IMR-90 (cell line): ENCODE measurements at places on chromosomes 7 and 10.

- no peak overlapping the region for H3K27ac ChIP-seq
- H3K4me3 ChIP-seq = no peak overlapping the region
- no peak for DNase-seq
- H3K36me3 ChIP-seq = peaks cover 10% of the 10 kb centered on the region
Measured at GRCh38 chr7:84107259-84107658, 87.3 kb downstream of the SEMA3A start.

GRCh38 chr10:78600121-78600665, 468.6 kb upstream of the ZMIZ1 start:
- peaks cover 35% of the 10 kb centered on the region for H3K27me3 ChIP-seq
- no peaks in the 10 kb centered on the region for H3K36me3 ChIP-seq
- no peak overlapping the region for H3K4me3 ChIP-seq
- no peak for DNase-seq

- no peak overlapping the region for H3K4me3 ChIP-seq
- no peaks in the 10 kb centered on the region for H3K36me3 ChIP-seq
- peaks cover 26% of the 10 kb centered on the region for H3K27me3 ChIP-seq
- DNase-seq = no peak
- no peak overlapping the region for H3K27ac ChIP-seq
Measured at GRCh38 chr7:151895008-151895630, 18.2 kb upstream of the PRKAG2 start.

- DNase-seq = no peak
- no peak overlapping the region for H3K4me3 ChIP-seq
- H3K36me3 ChIP-seq = peaks cover 6% of the 10 kb centered on the region
- no peak overlapping the region for H3K27ac ChIP-seq
- H3K27me3 ChIP-seq = no peaks in the 10 kb centered on the region
- H3K4me1 ChIP-seq = peaks cover 13% of the 10 kb centered on the region
Measured at GRCh38 chr10:103186128-103186527, 6.9 kb downstream of the NT5C2 start.

GRCh38 chr7:131859147-131859821, 302.9 kb upstream of the PODXL start:
- peaks cover 2% of the 10 kb centered on the region; the same call in 1 of the 2 replicates for H3K27me3 ChIP-seq
- H3K4me1 ChIP-seq = no peaks in the 10 kb centered on the region
- no peaks in the 10 kb centered on the region for H3K36me3 ChIP-seq
- peak; percentile 62 for DNase-seq
- no peak overlapping the region for H3K4me3 ChIP-seq

- H3K27me3 ChIP-seq = peaks cover 2% of the 10 kb centered on the region; the same call in 1 of the 2 replicates
- H3K4me3 ChIP-seq = no peak overlapping the region
- no peaks in the 10 kb centered on the region for H3K36me3 ChIP-seq
- no peak overlapping the region for H3K27ac ChIP-seq
Measured at GRCh38 chr7:95687759-95688343, 84.5 kb upstream of the DYNC1I1 start.

- DNase-seq = no peak
- H3K4me3 ChIP-seq = no peak overlapping the region
Measured at GRCh38 chr7:13017881-13018280, 330.4 kb downstream of the ARL4A start.

- H3K27ac ChIP-seq = no peak overlapping the region
- no peaks in the 10 kb centered on the region for H3K4me1 ChIP-seq
- peaks cover 2% of the 10 kb centered on the region for H3K27me3 ChIP-seq
- H3K4me3 ChIP-seq = no peak overlapping the region
- no peak for DNase-seq
Measured at GRCh38 chr10:52950578-52950977, 178.0 kb upstream of the MBL2 start.

DNA sequence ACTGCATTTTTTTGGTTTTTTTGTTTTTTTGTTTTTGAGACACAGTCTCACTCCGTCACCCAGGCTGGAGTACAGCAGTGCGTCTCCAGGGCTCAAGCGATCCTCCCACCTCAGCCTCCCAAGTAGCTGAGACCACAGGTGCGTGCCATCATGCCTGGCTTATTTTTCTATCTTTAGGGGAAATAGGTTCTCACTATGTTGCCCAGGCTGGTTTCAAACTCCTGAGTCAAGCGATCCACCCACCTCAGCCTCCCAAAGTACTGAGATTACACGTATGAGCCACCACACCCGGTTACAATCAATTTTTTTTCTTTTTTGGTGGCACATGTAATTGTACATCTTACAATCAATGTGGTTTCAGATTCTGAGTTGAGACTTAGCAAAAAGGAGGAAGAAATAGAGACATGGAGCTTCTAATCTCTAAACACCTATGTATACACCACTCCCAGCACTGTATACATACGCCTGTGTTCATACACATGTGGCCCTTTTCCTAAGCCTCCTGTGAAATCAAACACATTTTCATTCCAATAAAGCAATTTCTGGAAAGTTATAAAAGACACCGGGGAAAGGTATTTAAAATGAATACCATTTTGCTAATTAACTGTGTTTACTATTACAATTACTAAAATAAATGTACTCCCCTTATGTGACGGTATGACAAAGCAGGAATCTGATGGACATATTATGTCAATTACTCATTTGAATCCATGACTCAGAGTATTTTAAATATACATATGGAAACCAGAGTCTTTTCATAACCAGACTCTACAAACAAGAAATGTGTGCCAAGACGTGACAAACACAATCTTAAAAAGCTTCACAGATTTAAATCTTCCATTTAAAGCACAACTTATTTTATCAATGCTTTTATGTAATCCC, 40.9 kb downstream of the SMURF1 start:
- H3K4me1 ChIP-seq = peaks cover 25% of the 10 kb centered on the region
- no peak overlapping the region for H3K4me3 ChIP-seq
- DNase-seq = peak; percentile 92
- no peaks in the 10 kb centered on the region for H3K27me3 ChIP-seq
- H3K36me3 ChIP-seq = peaks cover 4% of the 10 kb centered on the region

GRCh38 chr10:27692663-27693062, 53.0 kb downstream of the MKX start:
- DNase-seq = no peak
- H3K27me3 ChIP-seq = no peaks in the 10 kb centered on the region

GRCh38 chr10:51010977-51011376, 63.3 kb upstream of the PRKG1 start:
- no peak overlapping the region for H3K4me3 ChIP-seq
- no peaks in the 10 kb centered on the region for H3K27me3 ChIP-seq
- H3K27ac ChIP-seq = no peak overlapping the region
- H3K36me3 ChIP-seq = no peaks in the 10 kb centered on the region
- peak; percentile 54 for DNase-seq
- no peaks in the 10 kb centered on the region for H3K4me1 ChIP-seq

- peak; percentile 72 for DNase-seq
- H3K27ac ChIP-seq = no peak overlapping the region; the same call in 1 of the 2 replicates
- H3K4me3 ChIP-seq = no peak overlapping the region
Measured at GRCh38 chr7:115300231-115300870, 378.5 kb downstream of the MDFIC start.

DNA sequence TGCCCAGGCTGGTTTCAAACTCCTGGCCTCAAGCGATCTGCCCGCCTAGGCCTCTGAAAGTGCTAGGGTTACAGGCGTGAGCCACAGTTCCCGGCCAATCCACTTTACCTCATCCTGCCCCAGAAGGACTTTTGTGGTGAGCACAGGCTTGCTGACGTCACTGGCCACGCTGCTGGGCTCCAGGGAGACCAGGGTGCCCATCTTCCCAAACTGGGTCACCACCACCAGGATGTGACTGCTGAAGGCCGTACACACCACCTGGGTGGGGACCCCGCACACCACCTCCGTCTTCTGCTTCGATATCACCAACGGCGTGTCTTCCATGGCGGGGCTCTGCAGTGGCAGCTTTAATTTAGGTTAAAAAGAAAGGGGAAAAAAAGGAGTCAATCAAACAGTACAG, 816 bp downstream of the PSMG3 start:
- H3K4me3 ChIP-seq = peak overlapping the region; percentile 92; the same call in 1 of the 2 replicates
- H3K27me3 ChIP-seq = no peaks in the 10 kb centered on the region

DNA sequence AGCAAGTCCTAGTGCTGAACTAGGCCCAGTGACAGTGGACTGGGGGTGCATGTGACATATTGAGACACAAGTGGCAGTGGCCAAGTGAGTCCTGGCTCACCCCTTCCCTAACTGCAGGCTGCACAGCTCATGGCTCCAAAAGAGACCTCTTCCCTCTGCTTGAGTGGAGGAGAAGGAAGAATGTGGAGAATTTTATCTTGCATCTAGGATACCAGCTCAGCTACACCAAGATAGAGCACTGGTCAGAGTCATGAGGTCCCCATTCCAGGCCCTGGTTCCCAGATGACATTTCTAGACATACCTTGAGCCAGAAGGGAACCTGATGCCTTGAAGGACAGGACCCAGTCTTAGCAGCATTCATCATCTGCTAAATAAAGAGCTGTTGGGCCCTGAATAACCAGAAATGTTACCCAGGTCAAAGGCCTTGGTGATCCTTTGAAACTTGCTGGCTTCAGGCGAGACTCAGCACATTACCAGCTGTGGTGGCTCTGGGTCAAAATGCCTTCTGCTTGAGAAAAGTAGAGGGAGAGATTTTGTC, 114.5 kb downstream of the CDC14C start:
- no peaks in the 10 kb centered on the region for H3K36me3 ChIP-seq
- H3K4me3 ChIP-seq = no peak overlapping the region
- no peaks in the 10 kb centered on the region for H3K27me3 ChIP-seq
- no peak overlapping the region for H3K27ac ChIP-seq

- no peaks in the 10 kb centered on the region for H3K27me3 ChIP-seq
- H3K4me1 ChIP-seq = peaks cover 11% of the 10 kb centered on the region
- H3K4me3 ChIP-seq = no peak overlapping the region
- H3K36me3 ChIP-seq = no peaks in the 10 kb centered on the region
- DNase-seq = peak; percentile 74
- H3K27ac ChIP-seq = peak overlapping the region; percentile 23; the same call in 1 of the 2 replicates
Measured at GRCh38 chr7:96303686-96304443, 18.0 kb downstream of the SLC25A13 start.
